Activated T-cell treated with anti-CD3 and anti-CD28 coated beads, Interleukin-2, amount 50 U/mL, for 72 hours (primary cell): ENCODE measurements at places on chromosomes 7 and 10. TPM values are rescaled to one million over a fixed set of nuclear protein-coding genes. Genes with fewer than 3 reads are reported as not detected.

Gene TRUB1
- total RNA-seq = 14.2 TPM

Gene CAMK2B
- 0.86 TPM for total RNA-seq

Gene ZNF239
- total RNA-seq = 1.3 TPM

Gene GATA3
- 50.2 TPM for total RNA-seq

DNA sequence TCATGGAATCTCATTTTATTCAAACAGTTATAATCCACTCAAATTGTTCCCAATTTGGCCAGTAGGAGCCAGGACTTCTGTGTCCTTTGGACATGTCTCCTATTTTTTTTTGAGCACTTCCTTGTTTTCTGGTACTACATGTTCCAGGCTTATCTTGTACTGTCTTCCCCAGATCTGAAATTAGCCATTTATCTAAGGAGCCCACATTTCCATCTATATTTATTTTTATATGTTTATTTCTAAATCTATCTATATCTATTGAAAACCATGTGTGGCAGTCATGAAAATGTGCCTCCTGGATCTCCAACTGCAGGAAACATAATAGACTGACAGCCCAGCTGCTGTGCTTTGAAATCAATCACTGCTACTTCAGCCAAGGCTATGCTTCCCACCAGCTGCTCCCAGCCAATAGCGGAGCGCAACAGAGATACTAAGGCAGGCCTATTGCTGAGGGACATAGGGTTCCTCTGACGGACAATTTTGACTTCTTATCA lies 147.1 kb downstream of the LRRC4 start:
- H3K4me1 ChIP-seq = peaks cover 6% of the 10 kb centered on the region
- no peak overlapping the region for H3K4me3 ChIP-seq
- no peak overlapping the region for H3K27ac ChIP-seq
- no peaks in the 10 kb centered on the region for H3K27me3 ChIP-seq
- no peak for DNase-seq

- H3K27me3 ChIP-seq = no peaks in the 10 kb centered on the region
- no peak overlapping the region for H3K4me3 ChIP-seq
- no peaks in the 10 kb centered on the region for H3K36me3 ChIP-seq
- H3K4me1 ChIP-seq = peaks cover 74% of the 10 kb centered on the region
- no peak for DNase-seq
Measured at GRCh38 chr7:111071556-111071955, 19.4 kb upstream of the LRRN3 start.

DNA sequence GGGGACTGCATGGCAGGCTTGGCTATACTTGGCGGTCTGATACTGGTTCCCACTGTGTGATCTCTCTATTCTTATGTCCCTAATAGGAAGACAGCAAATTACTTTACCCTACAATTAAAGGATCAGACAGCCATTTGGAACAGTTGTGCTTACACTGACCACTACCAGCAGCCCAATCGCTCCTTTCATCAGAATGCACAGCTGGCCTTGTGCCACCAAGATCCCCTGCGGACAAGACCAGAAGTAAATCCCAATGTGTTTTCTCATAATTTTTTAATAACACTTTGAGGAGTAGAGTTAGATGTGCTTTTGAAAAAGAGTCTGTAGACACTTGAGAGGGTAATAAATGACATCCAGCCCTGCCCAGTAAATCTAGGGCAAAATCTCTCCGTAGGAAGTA lies 297.2 kb upstream of the ZNF32 start:
- DNase-seq = no peak
- peaks cover 4% of the 10 kb centered on the region for H3K27me3 ChIP-seq
- no peak overlapping the region for H3K4me3 ChIP-seq
- H3K4me1 ChIP-seq = peaks cover 22% of the 10 kb centered on the region
- H3K36me3 ChIP-seq = no peaks in the 10 kb centered on the region

GRCh38 chr7:84248843-84249242 lies 54.3 kb upstream of the SEMA3A start:
- DNase-seq = no peak
- peaks cover 4% of the 10 kb centered on the region for H3K36me3 ChIP-seq
- H3K4me3 ChIP-seq = no peak overlapping the region
- H3K4me1 ChIP-seq = no peaks in the 10 kb centered on the region
- no peak overlapping the region for H3K27ac ChIP-seq

Gene PDGFA
- 16.0 TPM for total RNA-seq

DNA sequence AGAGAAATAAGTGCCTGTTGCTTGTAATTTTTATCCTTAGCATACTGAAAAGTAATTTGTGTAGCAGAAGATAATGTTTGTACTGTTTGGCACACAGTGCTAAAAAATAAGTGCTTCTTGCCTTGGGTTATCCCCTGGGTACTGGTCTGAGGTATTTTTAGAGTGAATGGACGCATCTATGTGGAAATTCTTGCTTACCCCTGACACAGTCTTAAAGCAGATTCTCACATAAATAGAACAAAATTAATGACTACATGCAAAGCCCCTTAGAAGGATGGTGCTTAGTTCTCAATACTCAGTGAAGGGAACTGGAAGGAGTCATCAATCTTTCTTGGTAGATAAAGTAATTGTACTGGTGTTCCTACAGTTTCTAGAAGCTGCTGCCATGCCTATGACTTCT lies 548.6 kb downstream of the ARL4A start:
- no peak overlapping the region for H3K4me3 ChIP-seq
- no peaks in the 10 kb centered on the region for H3K4me1 ChIP-seq
- no peak overlapping the region for H3K27ac ChIP-seq

Gene MOGAT3
- total RNA-seq = not detected

GRCh38 chr7:113054938-113055337 lies 31.7 kb downstream of the GPR85 start:
- H3K36me3 ChIP-seq = no peaks in the 10 kb centered on the region
- peaks cover 5% of the 10 kb centered on the region for H3K27me3 ChIP-seq
- no peak for DNase-seq
- H3K4me3 ChIP-seq = no peak overlapping the region
- no peak overlapping the region for H3K27ac ChIP-seq

DNA sequence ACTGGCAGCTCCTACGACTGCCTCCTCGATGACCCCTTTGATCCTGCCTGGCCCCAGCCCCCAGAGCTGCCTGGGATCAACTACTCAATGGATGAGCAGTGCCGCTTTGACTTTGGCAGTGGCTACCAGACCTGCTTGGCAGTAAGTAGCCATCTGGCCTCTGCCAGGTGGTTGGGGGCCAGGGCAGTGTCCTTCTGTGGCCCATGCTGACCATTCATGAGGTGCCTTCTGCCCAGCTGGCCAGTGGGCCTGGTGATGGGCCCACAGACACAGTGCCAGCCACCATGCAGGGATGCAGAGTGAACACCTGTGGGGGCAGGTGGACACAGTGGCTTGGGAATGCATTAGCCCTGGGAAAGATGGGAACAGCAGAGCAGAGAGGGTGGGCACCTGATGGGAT lies 50.0 kb downstream of the TBATA start:
- DNase-seq = no peak
- no peaks in the 10 kb centered on the region for H3K36me3 ChIP-seq
- no peaks in the 10 kb centered on the region for H3K27me3 ChIP-seq
- H3K4me3 ChIP-seq = no peak overlapping the region

Gene OLAH
- total RNA-seq = 3.8 TPM

DNA sequence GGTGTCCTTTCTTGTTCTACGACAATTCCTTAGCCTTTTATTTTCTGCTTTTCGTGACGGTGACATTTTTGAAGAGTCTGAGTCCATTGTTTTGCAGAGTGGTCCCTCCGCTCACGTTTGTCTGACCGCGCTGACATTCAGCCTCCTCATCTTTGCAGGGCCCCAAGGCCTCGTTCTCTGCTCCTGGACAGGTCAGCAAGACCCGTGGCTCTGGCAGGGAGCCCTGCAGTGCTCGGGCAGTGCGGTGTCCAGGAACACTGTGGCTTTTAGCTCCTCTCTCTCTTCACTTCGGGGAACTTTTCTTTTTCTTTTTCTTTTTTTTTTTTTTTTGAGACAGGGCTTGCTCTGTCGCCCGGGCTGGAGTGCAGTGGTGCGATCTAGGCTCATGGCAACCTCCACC lies 142.5 kb downstream of the DNAJB6 start:
- no peak for DNase-seq
- peak overlapping the region; percentile 21 for H3K4me3 ChIP-seq
- peaks cover 20% of the 10 kb centered on the region for H3K4me1 ChIP-seq
- H3K36me3 ChIP-seq = peaks cover 10% of the 10 kb centered on the region
- H3K27me3 ChIP-seq = no peaks in the 10 kb centered on the region

Gene PSD
- total RNA-seq = 8.6 TPM

DNA sequence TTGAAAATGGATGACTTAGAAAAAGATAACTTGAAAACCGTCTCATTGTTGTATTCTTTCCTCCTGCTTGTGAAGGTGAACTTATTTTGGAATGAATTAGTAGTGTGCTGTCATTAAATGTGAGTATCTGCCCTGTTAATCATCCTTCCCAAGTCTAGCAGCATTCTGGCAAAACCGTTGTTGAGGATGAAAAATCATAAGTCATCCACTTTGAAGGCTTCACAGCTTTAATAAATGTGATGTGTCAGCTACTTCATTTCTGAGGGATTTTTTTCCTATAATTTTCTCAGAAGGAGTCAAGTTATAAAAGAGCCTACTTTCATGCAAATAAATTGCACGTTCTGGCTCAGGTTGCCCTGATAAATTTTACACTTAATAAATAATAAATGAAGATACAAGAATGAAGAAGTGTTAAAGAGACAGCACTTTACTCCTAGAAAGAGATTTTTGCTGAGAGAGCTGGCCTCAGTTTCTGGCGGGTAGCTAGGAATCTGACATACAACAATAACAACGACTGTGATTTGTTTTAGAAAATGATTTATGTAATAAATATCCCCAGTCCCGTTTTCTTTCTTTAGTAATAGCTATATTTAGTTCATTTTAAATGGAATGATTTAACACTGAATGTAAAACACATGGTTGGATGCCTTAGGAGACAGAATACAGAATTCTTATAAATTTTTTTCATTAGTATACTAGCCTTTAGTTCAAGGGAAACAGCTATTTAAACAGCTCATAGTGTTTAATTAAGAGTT lies 516.5 kb upstream of the KLF6 start:
- H3K27me3 ChIP-seq = peaks cover 6% of the 10 kb centered on the region
- H3K36me3 ChIP-seq = no peaks in the 10 kb centered on the region
- H3K27ac ChIP-seq = no peak overlapping the region

Gene CLDN4
- total RNA-seq = 0.53 TPM

DNA sequence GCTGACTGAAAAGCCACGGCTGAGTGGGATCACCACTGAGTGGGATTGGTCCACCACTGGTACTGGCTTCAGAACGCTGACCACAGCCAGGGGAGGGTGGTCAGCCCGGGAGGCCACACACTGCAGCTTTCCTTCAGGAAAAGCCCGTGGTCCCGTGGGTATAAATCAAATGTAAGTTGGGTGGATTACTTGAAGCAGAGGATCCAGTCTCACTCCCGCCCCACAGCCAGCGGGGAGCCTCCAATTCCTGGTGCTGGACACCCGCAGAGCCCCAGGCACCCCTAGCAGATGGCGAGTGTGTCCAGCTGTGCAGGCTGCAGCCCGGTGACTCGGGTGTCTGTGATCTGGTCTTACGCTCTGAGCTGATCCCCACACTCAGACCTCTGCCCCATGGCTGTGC lies 231.1 kb upstream of the ZNF32 start:
- no peaks in the 10 kb centered on the region for H3K27me3 ChIP-seq
- peaks cover 3% of the 10 kb centered on the region for H3K4me1 ChIP-seq
- no peak for DNase-seq
- H3K36me3 ChIP-seq = no peaks in the 10 kb centered on the region

- H3K36me3 ChIP-seq = peaks cover 5% of the 10 kb centered on the region
- H3K4me1 ChIP-seq = no peaks in the 10 kb centered on the region
- no peak overlapping the region for H3K27ac ChIP-seq
- no peak for DNase-seq
Measured at GRCh38 chr10:125812128-125812750, 10.8 kb downstream of the UROS start.

GRCh38 chr10:112961609-112962008 lies 11.6 kb downstream of the TCF7L2 start:
- no peak for DNase-seq
- no peaks in the 10 kb centered on the region for H3K36me3 ChIP-seq
- peaks cover 84% of the 10 kb centered on the region for H3K27me3 ChIP-seq
- no peak overlapping the region for H3K4me3 ChIP-seq

Gene FZD8
- 0.50 TPM for total RNA-seq

DNA sequence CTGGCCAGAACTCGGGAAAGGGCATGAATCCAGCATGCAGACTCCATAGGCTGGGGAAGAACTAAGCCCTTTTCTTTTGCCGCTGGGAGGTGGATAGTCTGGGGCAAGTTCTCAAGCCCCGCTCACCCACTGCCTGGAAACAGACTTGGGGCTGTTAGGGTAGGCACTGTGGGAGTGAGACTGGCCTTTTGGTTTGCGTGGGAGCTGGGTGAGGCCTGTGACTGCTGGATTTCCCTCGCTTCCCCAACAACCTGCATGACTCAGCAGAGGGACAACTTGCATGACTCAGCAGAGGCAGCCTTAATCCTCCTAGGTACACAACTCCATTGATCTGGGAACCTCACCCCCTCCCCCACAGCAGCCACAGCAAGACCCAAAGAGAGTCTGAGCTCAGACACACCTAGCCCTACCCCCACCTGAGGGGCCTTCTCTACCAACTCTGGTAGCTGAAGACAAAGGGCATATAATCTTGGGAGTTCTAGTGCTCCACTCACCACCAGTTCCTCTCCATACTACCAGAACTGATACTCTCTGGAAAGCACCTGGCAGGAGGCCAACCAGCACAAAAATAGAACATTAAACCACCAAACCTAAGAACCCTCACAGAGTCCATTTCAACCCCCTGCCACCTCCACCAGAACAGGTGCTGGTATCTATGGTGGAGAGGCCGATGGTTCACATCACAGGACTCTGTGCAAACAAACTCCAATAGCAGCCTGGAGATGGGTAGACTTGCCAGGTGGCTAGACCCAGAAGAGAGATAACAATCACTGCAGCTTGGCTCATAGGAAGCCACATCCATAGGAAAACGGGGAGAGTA lies 81.4 kb upstream of the LAMB4 start:
- peaks cover 2% of the 10 kb centered on the region for H3K36me3 ChIP-seq
- no peak overlapping the region for H3K27ac ChIP-seq
- H3K4me3 ChIP-seq = no peak overlapping the region
- peaks cover 7% of the 10 kb centered on the region for H3K4me1 ChIP-seq
- no peaks in the 10 kb centered on the region for H3K27me3 ChIP-seq

DNA sequence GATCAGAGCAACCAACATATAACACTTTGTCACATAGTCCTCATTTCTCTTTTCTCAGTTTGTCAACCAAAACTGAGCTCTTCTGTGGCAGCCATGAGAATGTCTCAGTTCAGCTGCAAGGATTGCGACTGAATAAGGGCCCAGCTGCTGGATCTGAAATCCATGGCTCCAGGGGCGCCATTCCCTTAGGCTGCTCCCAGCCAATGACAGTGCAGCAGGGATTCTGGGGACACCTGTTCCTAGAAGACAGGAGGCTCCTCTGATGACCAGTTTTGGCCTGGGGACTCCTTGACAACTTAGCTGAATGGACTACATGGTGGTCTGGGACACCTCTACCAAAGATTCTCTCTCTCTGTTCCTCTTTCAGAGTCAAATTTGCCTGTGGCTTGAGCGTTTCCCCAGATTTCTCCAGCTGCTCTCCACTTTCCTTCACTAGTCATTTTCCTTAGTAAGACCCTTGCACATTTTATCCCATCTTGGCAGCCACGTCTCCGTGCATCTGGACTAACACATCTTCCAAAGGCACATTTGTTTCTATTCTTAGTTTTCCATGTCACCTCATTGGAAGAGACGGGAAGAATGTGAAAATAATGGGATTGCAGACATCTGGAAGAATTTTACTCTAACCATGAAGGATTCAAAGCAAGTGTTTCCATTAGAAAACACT lies 28.1 kb upstream of the KIF5B start:
- no peak overlapping the region for H3K27ac ChIP-seq
- H3K4me1 ChIP-seq = no peaks in the 10 kb centered on the region
- no peaks in the 10 kb centered on the region for H3K36me3 ChIP-seq
